ENCODE measurements at places on chromosomes 7 and 10.

DNA sequence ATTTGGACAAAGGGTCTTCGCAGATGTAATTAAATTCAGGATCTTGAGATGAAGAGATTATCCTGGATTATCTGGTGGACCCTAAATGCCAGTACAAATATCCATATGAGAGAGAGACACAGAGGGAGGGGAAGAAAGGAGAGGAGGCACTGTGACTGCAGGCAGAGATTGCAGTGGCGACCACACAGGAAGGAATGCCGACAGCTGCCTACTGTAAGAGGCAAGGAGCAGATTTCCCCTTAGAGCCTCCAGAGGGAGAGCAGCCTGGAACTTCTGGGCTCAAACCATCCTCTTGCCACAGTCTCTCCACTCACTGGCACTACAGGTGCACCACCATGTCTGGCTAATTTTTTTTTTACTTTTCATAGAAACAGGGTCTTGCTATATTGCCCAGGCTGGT lies 152.3 kb downstream of the SDK1 start:
- no peak overlapping the region for H3K4me3 ChIP-seq
- H3K27me3 ChIP-seq = no peaks in the 10 kb centered on the region
- H3K36me3 ChIP-seq = peaks cover 4% of the 10 kb centered on the region

DNA sequence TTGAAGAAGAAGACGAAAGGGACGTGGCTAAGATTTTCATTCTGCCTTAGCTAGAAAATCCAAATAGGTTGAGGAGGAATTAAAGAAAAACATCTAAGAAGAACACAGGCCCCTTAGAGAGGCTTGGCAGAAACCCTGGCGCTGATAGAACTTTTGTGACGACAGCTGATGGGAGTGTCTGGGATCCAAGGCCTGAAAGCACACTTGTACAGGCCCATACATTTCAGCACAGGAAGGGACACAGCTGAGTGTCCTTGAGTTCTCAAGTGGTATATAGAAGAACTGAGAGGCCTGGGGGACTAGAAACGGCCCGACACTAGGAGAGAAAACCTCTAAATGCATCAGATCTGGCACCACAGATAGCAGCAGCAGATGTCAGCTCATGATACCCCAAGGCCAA lies 39.5 kb downstream of the PRPS1L1 start:
- no peak overlapping the region for H3K4me3 ChIP-seq
- no peak for DNase-seq
- H3K27me3 ChIP-seq = no peaks in the 10 kb centered on the region
- H3K36me3 ChIP-seq = no peaks in the 10 kb centered on the region
- no peak overlapping the region for H3K27ac ChIP-seq
- H3K4me1 ChIP-seq = peaks cover 14% of the 10 kb centered on the region

- H3K27ac ChIP-seq = no peak overlapping the region
- no peak overlapping the region for H3K4me3 ChIP-seq
- no peak for DNase-seq
- no peaks in the 10 kb centered on the region for H3K4me1 ChIP-seq
These were observed 33.2 kb downstream of the TMEM229A start for GRCh38 chr7:123999703-124000102.

DNA sequence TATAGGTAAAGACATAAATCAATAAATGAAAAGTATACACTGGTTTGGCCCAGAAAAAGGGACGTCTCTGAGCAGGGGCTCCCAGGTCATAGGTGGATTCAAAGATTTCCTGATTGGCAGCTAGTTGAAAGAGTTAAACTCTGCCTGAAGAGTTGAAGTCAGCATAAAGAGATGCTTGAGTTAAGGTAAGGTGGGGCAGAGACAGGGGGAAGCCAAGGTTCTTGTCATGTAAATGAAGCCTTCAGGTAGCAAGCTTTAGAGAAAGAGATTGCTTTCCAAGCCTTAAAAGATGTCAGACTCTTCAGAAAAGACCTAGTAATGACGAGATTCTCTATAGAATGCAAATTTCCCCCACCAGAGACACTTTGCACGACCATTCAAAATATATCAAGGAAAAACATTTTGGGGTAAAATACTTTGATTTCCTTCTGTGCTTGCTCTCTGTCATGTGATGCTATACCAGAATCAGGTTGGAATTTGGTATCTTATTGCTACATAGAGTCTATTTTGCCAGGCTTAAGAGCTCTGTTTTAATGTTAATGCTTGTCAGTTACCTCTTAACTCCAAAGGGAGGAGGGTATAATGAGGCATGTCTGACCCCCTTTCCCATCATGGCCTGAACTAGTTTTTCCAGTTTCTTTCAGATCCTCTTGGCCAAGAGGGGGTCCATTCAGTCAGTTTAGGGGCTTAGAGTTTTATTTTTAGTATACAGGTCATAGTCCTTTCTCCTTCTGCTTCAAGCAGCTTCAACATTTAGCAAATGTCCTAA lies 429.6 kb downstream of the ADRA2A start:
- H3K27me3 ChIP-seq = peaks cover 11% of the 10 kb centered on the region
- DNase-seq = no peak
- no peak overlapping the region for H3K4me3 ChIP-seq

DNA sequence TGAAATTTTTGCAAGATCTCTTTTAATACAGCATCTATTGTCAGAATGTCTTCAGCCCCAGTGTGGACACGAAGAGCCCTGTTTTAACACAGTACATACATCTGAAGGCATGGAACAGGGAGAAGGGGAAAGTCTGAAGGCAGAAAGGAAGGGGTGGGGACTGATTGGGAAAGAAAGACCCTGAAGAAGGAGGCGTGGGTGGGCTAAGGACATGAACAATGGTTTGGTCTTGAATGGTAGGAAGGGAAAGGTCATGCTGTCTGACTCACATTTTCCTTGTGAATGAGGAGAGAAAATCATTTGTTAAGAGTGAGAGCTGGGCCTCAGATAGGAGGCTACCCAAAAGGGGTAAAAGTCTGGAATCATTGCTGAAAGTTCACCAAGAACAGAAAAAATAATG lies 297.1 kb downstream of the GALNT17 start:
- peaks cover 7% of the 10 kb centered on the region for H3K4me1 ChIP-seq
- no peak overlapping the region for H3K4me3 ChIP-seq
- H3K27ac ChIP-seq = no peak overlapping the region
- DNase-seq = no peak
- no peaks in the 10 kb centered on the region for H3K27me3 ChIP-seq
- H3K36me3 ChIP-seq = no peaks in the 10 kb centered on the region

DNA sequence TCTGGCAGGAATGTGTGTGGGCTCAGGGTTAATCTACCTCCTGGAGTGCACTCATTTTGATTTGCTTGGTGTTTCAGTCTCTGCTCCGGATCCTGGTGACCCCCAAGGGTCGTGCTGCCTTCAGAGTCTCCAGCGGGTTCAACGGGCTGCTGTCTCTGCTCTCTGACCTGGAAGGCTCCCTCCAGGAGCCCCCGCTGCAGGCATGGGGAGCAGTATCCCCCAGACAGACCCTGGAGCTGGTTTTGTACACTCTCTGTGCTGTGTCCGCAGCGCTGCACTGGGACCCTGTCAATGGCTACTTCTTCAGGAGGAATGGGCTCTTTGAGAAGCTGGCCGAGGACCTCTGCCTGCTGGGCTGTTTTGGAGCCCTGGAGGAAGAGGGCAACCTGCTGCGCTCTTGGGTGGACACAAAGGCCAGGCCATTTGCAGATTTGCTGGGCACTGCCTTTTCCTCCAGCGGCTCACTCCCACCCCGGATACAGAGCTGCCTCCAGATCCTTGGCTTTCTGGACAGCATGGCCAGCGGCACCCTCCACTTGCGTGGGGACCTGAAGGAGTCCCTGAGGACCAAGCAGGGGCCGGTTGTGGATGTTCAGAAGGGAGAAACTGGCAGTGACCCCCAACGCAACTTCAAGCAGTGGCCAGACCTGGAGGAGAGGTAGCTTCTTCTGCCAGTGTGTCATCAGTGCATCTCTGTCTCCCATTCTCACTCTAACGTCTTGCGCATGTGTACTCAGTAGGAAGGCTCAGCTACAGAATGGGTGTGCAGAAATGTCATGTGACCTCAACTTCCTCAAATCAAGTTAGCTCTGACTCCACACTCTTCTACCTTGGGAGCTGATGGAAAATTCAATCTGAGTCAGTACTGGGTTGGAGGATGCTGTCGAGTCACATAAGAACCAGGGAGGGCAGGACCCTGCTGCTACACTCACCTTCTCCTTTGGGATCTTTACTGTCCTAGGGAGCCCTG lies 58.5 kb downstream of the WDFY4 start:
- no peaks in the 10 kb centered on the region for H3K4me1 ChIP-seq
- no peak for DNase-seq
- no peak overlapping the region for H3K4me3 ChIP-seq
- no peaks in the 10 kb centered on the region for H3K36me3 ChIP-seq
- H3K27me3 ChIP-seq = peaks cover 16% of the 10 kb centered on the region

GRCh38 chr10:79561257-79561656 lies 1.1 kb upstream of the SFTPA2 start:
- peaks cover 8% of the 10 kb centered on the region for H3K4me1 ChIP-seq
- no peaks in the 10 kb centered on the region for H3K36me3 ChIP-seq
- peaks cover 41% of the 10 kb centered on the region for H3K27me3 ChIP-seq
- DNase-seq = no peak
- H3K27ac ChIP-seq = no peak overlapping the region
- H3K4me3 ChIP-seq = no peak overlapping the region

DNA sequence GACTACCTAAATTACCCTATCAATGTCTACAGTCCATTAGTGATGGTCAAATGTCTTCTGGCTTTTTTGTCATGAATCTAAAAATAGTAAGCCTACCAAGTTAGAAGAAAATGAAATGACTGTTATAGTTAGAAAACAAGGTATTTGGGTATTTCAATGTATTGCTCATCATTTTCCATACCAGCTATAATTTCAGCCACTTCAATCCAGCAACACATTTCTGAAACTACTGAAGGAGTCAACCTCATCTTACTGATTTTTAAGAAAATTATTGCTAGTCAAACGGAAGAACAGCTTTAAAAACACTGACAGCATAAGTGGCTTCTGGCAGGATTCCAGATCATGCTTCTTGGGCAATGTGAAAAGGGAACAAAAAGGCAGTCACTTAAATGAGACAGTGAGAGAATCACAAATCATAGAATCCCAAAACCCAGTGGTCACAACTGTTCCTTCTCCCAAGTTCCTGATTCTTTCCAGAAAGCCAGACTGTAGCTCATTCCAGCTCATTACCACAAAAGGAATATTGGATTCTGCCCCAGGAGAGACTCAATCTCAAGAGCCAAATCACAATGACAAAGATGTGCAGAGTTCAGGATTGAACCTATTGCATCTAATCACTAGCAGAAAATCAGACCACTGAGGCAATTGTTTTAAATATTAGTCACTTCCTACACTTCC lies 61.2 kb upstream of the LRRN3 start:
- no peaks in the 10 kb centered on the region for H3K27me3 ChIP-seq
- H3K4me1 ChIP-seq = peaks cover 36% of the 10 kb centered on the region
- no peak for DNase-seq
- no peak overlapping the region for H3K27ac ChIP-seq

- H3K27ac ChIP-seq = peak overlapping the region; percentile 94
- peaks cover 4% of the 10 kb centered on the region for H3K36me3 ChIP-seq
- DNase-seq = no peak
- H3K27me3 ChIP-seq = peaks cover 1% of the 10 kb centered on the region
- H3K4me1 ChIP-seq = peaks cover 20% of the 10 kb centered on the region
These were observed 68.2 kb upstream of the INPP5A start for GRCh38 chr10:132469197-132469884.

DNA sequence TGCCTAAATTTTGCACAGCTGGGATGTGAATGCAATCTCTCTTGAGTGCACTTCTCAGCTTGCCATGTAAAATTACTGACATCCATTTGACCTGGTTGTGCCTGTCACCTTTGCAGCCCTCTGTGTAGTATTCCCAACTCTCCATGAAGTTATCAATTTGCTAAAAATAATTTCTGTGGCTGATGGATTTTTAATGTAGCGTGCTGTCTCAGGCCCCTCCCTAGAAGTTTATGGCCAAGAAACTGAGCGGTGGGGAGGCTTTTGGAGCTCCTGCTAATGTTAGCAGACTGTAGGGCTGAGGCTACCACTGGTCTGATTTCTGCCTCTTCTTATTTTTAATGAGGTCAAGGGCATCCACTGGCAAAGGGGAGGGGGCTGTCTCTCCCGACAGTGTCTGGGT lies 577.0 kb upstream of the DPP6 start:
- peaks cover 2% of the 10 kb centered on the region for H3K36me3 ChIP-seq
- H3K27me3 ChIP-seq = no peaks in the 10 kb centered on the region
- H3K27ac ChIP-seq = no peak overlapping the region
- no peak overlapping the region for H3K4me3 ChIP-seq
- no peak for DNase-seq

DNA sequence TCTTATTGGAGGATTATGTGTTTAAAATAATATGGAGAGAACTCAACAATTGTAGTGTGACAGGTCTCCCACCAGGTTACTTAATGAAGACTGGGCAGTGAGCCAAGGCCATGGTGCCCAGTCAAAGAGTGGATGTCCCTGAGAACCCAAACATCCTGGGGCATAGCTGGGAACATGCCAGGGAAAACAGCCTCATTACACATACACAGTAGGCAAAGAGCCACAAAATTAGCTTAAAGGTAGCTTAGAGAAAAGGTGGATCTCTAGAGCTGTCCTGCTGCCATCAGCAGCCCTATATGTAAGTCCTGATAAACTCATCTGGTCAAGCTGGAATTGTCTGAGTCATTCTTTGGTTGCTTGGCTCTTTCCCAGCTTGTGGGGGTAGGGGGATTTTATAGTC lies 287.8 kb downstream of the PHF14 start:
- H3K4me1 ChIP-seq = peaks cover 15% of the 10 kb centered on the region
- DNase-seq = no peak
- peaks cover 1% of the 10 kb centered on the region for H3K27me3 ChIP-seq
- no peak overlapping the region for H3K27ac ChIP-seq

GRCh38 chr10:119216127-119216526 lies 8.8 kb downstream of the GRK5 start:
- H3K36me3 ChIP-seq = no peaks in the 10 kb centered on the region
- H3K4me3 ChIP-seq = no peak overlapping the region
- peaks cover 33% of the 10 kb centered on the region for H3K4me1 ChIP-seq
- H3K27ac ChIP-seq = no peak overlapping the region

DNA sequence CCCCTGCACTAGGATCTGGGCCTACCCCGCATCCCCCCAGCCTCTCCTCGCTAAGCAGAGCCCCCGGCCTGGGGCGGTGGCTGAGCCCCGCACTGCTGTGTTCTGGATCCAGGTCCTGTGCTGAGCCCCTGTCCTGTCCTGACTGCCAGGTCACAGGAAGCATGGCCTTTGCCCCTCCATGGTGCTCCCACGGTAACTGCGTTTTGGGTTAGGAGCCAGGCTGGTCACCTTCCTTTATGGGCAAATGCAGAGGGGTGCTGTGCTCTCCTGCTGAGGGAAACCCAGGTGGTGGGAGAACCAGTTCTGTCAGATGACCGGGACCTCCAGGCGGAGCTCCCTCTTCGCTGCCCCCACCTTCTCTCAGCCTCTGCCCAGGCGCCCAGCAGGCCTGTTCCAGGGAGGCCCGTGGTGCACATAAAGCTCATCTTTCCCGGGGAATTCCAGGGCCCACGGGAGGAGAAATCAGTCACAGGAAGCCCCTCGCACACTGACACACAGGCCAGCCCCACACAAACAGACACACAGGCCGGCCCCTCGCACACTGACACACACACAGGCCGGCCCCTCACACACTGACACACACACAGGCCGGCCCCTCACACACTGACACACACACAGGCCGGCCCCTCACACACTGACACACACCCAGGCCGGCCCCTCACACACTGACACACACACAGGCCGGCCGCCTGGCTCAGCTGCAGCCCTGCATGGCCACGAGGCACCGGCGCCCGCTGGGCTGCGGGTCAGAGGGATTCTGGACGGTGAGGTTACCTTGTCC lies 75.6 kb downstream of the CFAP46 start:
- DNase-seq = no peak
- no peak overlapping the region for H3K4me3 ChIP-seq
- H3K27me3 ChIP-seq = peaks cover 13% of the 10 kb centered on the region
- H3K27ac ChIP-seq = no peak overlapping the region
- H3K36me3 ChIP-seq = no peaks in the 10 kb centered on the region

GRCh38 chr7:41046221-41046761 lies 656.6 kb downstream of the INHBA start:
- peaks cover 20% of the 10 kb centered on the region for H3K4me1 ChIP-seq
- no peak overlapping the region for H3K4me3 ChIP-seq
- DNase-seq = no peak
- H3K27me3 ChIP-seq = no peaks in the 10 kb centered on the region
